ENCODE measurements at places on chromosomes 5 and 9.

DNA sequence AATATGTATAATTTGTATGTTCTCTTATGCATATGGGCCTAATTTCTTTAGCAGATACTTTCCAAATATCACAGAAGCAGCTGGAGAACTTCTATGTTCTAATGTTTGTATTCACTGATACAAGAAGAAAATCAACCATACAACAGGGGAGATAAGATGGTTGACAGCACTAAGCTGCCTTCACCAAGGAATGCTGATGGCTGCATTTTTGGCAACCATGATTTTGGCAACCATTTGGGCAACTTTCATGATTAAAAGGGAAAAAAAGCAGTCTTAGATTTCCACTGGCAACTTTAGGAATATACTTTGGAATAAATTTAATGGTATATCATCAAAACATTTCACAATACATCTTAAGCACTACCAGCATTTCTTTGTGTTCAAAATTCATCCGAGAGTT lies 740.3 kb upstream of the CDH6 start:
- no peak for DNase-seq

DNA sequence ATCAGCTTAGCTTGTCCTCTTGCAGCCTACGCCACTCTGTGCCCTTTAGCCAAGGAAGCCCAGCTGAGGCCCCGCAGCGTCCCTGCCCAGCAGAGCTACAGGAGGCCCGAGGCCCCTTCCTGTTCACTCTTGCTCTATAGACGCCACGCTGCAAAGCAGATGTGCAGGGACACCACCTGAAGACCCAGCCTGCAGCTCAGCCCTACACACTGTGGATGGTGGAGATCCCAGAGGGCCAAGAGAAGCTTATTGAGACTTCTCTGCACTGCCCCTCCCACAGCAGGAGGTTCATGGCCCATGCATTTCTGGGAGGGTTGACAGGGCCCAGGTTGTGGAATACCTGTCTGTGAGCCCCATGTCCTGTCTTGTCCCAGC lies 33.6 kb downstream of the IRF1 start:
- DNase-seq, result no peak

GRCh38 chr9:128406848-128407391 lies 13.7 kb upstream of the CERCAM start:
- no peak for DNase-seq

GRCh38 chr5:82107267-82107666 lies 135.4 kb downstream of the ATG10 start:
- DNase-seq, result no peak

DNA sequence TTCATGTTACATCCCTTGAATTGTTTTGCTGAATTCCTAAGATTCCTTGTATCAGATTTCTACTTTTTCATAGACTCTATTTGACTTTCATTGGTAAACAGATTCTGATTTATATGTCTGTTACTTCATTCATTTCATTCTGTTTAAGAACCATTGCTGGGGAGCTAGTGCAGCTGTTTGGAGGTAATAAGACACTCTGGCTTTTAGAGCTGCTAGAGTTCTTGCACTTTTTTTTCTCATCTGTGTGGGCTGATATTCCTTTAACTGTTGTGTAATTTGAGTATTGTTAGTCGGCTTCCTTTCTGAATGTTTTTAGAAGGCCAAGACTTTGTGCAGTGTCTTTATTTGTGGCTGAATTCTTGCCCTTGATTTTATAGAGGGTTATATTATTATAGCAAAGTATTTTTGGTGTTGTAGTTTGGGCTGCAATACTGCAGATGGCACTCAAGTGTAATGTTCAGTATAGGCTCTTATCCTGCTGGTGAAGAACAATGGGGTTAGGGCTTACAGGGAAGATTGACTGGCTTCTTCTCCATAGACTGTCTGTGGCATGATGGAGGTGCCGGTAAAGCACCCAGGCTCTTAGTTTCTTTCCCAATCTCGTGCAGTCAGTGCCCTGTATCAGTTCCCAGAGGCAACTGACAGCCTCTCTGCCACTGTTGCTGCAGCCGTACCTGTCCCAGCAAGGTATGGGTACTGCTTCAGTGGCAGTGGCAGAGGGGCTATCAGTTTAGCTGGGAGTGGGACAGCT lies 162.2 kb downstream of the OXCT1 start:
- DNase-seq, result no peak

DNA sequence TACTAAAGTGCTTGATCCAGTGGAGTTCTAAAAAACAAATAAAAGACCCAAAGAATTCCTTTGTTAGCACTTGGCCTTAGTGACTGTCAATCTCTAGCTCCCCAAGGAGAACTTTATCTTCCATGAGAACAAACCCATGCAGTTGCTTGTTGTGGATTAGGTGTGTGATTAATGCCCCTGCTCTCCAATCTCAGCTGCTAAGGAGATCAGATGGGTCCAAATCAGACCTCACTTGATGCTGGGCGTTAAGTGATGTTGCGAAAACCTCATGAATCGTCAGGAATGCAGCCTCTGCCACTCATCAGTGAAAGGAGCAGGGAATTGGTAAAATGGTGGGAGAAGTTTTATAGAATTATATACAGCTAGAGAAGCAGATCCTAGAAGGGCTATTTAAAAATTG lies 133.7 kb downstream of the DMAC1 start:
- DNase-seq, result no peak

GRCh38 chr5:7852542-7852941 lies 1.6 kb upstream of the CFAP90 start:
- no peak for DNase-seq
